Psoas muscle (tissue), 8 donors: ENCODE measurements at places on chromosomes 12 and 14.

- DNase-seq = no peak
These were observed 10.0 kb upstream of the CLEC7A start for GRCh38 chr12:10140001-10140400.

- no peak for DNase-seq
These were observed 38.3 kb upstream of the PRB2 start for GRCh38 chr12:11433664-11434063.

- no peak for DNase-seq
These were observed 4.0 kb upstream of the MGAT4C start for GRCh38 chr12:86260183-86260582.

DNA sequence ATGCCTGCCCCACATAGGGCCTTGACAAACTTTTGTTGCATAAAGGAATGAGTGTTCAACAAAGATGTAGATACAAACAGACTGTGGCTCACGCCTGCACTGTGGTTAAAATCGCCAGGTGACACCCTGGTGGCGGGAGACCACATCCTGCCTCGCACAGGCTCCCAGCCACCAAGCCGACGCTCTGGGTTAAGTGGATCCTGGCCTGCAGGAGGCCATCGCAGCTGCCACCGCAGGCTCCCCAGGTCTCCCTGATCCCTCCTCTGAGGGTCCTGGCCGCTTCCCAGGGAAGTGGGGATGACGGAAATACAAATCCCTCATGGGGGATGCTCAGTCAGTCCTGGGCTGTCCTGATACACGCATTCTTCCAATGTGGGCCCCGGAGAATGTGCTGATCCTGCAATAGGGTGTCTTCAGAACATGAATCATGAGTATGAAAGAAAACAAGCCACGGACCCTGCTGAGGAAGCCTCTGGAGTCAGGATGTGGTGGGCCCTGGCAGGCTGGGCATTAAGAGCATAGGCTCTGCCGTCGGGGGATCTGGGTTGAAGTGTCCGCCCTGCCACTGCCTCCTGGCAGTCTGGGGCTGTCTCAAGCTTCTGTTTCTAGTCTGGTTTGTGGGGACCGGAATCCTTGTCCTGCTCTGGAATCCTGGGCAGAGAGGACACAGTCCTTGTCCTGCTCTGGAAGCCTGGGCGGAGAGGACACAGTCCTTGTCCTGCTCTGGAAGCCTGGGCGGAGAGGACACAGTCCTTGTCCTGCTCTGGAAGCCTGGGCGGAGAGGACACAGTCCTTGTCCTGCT lies 53.5 kb upstream of the BEGAIN start:
- DNase-seq = no peak

- DNase-seq = no peak
These were observed 21.8 kb downstream of the ARG2 start for GRCh38 chr14:67641480-67641879.

- DNase-seq = no peak
These were observed 830.1 kb upstream of the MGAT4C start for GRCh38 chr12:87086118-87086891.

GRCh38 chr12:75944097-75944904 lies 87.3 kb downstream of the PHLDA1 start:
- no peak for DNase-seq

- DNase-seq = no peak
These were observed 102.4 kb downstream of the RFLNA start for GRCh38 chr12:124397399-124397679.

DNA sequence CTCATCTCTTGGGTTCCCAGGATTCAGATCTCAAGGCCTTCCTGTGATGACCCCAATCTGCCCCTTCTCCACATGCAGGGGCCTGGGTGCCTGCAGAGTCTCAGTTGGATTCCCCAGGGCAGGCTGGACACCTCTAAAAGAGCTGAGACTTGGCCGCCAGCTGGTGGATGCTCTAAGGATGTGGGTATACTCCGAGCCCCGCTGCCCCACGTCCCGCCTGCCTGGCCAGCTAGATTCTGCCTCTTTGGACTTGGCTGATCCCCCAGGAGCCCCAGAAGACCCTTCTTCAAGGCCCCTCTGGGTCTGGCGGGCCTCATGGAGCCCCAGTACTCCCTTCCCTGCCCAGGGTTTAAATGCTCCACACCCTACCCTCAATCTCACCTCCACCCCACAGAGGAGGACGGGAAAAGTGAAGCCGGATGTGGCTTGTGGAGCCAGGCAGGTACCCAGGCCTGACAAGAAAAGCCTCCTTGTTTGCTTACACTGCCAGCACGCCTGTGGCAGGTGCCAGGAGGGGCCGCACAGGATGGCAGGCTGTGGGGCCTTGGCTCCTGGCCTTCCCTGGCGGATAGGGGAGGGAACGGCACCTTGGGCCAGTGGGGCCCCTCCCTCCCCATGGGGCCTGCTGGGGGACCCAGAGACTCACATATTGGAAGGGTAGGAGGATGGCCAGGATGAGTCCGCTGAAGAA lies 15.1 kb downstream of the FAIM2 start:
- no peak for DNase-seq

GRCh38 chr12:16523951-16524331 lies 82.0 kb downstream of the LMO3 start:
- no peak for DNase-seq
